ENCODE measurements at places on chromosomes 11 and 22.

DNA sequence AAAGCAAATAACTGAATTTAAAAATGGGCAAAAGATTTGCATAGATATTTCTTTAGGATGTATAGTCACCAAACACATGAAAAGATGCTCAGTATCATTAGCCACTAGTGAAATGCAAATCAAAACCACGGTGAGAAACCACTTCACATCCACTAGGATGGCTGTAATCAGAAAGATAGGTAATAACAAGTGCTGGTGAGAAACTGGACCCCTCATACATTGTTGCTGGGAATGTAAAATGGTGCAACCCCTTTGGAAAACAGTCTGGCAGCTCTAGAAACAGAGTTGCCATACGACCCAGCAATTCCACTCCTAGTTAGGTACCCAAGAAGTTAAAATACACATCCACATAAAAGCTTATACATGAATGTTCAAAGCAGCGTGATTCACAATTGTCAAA is 16.3 kb downstream of the RPUSD4 start:
- DNase-seq: no peak

DNA sequence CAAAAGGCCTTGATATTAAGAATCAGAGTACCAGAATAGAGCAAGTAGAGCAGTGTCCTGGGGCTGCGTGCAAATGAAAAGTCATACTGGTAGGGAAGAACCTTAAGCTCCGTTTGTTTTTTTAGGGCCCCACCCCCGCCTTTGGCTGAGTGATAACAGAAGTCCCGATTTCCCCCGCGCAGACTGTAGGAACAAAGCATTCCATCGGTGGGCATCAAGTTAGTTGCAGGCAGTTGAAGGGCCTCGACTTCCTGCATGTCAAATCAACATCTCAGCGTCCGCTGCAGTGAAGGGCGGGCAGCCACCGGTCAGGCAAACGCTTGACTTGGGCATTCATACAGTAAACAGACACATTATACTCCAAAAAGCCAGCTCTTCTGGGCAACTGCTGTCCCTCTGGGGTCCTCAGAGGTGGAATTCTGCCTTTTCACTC is 11.7 kb downstream of the LRP4 start:
- no peak for DNase-seq

DNA sequence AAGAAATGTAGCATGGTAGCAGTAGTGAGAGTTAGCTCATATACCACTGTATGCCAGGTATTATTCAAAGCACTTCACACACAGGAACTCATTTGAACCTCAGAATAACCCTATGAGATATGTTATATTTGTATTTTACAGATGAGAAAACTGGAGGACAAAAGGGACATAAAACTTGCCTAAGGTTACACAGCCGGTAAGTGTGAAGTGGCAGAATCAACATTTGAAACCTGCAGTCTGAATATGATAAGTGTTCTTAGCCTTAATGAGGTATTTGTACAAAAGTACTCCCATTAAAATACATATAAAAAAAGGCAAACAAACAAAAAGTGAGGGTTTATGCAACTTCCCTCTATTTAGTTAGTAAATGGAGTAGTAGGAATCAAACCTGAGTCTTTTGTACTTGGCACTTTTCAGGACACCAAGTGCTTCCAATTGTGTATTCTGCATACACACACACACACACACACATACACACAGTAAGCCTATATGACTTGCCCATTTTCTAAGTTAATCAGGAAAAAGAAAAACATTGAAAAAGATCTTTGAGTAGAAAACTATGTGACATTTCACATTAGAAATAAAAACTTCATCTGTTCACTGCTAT is 223.9 kb upstream of the FOLH1 start:
- no peak for DNase-seq

DNA sequence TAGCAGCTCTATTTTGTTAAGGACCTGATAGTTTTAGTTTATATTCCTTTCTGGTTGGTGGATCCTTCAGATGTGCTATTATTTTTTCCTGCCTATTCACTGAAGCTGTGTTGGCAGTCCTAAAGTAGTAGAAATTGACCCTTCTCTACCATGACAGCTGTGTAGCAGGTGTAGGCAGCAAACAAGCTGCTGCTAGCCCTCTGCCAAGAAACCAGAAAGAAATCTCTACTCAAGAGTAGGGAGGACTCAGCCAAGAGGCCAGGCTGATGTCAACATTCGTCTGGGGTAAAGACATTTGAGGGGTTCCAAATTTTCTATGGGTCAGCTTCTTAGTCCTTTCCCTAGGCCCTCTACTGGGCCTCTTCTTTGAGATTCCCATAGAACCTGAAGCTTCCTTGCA is 51.2 kb downstream of the CSTF3 start:
- DNase-seq: no peak

- no peak for DNase-seq
Observed at GRCh38 chr11:123800036-123800435, 6.1 kb downstream of the OR6M1 start.

DNA sequence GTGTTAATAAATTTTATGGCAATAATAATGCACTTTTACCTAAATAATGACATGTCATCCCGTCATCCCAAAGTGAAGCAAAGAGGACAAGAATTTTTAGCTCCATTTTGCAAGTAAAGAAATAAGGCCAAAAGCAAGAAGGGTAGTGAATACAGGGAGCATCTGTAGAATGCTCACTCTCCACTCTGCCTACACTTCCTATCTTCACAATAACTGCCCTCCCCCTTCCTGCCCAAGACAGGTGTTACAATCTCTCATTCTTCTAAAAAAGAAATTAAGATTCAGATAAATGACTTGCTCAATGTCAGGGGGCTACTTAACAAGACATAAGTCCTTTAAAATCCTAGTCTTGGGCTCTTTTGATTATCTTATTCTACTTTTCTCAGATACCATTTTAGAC is 8.9 kb downstream of the RDX start:
- no peak for DNase-seq

DNA sequence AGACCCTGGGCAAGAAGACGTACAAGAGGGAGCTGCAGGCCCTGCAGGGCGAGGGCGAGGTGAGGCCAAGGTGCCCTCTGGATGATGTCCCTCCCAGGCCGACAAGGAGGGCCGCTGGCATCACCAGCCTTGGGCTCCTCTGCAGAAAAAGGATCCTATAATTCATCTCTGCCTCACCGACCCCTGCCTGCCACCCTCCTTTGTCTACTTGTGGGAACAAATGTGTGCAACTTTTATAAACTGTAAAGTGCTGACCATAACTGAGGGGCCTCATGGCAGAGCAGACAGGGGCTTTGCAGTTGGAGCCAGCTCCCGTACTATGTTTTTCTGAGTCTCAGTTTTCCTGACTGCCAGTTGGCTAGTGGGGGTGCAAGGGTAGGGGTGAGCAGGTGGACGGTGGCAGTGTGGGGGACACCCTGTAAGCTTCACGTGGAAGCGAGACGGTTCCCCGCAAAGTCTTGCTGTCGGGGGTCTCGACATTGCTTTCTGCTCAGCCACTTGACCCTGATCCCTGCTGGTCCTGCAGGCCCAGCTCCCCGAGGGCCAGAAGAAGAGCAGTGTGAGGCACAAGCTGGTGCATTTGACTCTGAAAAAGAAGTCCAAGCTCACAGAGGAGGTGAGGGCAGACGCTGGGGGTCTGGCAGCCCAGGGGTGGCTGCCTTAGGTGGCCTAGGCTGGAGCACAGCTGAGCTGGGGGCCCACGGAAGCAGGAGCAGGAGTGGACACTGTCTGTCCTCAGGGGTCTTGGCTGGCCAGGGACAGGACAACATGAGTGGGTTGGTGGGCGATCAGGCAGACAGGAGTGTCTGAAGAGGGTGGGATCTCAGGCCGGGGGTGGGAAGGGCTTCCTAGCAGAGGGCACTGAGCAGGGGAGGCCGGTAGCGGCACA is 54.7 kb downstream of the MYO7A start:
- no peak for DNase-seq

- DNase-seq: peak; percentile 75
Observed at GRCh38 chr11:57460022-57460757, at the start of gene RTN4RL2. Gene RTN4RL2, plus strand, starts transcription at chr11:57460528. Its CDS starts 338 bp downstream, at chr11:57460866.

DNA sequence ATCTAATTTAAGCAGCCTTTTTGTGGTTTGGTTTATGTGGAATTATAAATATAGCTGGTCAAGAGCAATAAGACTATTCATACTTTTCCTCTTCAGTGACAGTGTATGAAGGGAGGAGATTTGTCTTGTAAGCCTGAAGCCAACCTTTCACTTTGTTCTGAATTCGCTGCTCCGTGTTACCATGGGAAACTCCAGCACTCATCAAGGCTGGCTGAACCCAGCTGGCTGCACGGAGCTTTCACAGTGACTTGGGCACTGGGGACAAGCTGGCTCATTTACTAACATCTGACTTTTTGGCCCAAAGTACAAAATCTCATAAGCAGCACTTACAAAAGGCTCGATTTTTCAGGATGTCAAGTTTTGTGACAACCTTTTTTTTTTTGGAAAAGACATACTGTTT is 120.4 kb upstream of the GRIA4 start:
- no peak for DNase-seq

GRCh38 chr11:132892876-132893275 is 639.4 kb downstream of the OPCML start:
- DNase-seq: no peak

DNA sequence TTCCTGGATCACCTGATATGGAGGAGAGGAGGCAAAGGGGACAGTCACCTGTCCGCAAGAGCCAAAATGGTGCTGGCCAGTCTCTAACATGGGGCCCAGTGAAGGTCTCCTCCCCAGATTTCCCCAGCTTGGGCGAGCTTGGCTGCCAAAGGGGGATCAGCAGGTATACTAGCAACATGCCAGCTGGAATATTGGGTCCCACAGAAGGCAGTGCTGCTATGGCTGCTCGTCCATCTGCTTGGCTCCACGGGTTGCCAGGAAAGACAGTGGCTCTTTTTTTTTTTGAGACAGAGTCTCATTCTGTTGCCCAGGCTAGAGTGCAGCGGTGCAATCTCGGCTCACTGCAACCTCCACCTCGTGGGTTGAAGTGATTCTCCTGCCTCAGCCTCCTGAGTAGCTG is 12.7 kb upstream of the KAT5 start:
- no peak for DNase-seq

GRCh38 chr22:46292732-46293131 is 3.9 kb upstream of the GTSE1 start:
- DNase-seq: no peak

GRCh38 chr22:41369837-41370236 is 11.9 kb upstream of the TEF start:
- DNase-seq: no peak

GRCh38 chr11:126793596-126793995 is 207.0 kb downstream of the KIRREL3 start:
- DNase-seq: no peak

DNA sequence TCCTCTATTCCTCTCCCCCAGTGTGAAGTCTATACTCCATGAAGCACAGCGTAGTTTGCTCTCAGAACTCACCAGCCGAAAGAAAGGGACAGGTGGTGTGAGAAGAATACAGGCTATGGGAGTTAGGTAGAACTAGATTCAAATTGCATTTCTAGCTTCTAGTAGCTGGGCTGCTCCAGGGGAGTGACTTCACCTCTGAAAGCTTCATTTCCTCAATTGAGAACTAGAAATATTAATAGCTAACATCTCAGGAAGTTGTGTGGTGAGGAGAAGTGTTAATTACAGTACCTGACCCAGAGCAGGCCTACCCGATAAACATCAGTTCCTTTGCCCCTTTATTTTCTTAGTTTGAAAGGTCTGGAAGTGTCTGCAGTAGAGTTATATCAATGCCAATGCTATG is 484.7 kb upstream of the TENM4 start:
- DNase-seq: no peak

GRCh38 chr11:113681711-113682413 is 24.2 kb downstream of the TMPRSS5 start:
- no peak for DNase-seq

DNA sequence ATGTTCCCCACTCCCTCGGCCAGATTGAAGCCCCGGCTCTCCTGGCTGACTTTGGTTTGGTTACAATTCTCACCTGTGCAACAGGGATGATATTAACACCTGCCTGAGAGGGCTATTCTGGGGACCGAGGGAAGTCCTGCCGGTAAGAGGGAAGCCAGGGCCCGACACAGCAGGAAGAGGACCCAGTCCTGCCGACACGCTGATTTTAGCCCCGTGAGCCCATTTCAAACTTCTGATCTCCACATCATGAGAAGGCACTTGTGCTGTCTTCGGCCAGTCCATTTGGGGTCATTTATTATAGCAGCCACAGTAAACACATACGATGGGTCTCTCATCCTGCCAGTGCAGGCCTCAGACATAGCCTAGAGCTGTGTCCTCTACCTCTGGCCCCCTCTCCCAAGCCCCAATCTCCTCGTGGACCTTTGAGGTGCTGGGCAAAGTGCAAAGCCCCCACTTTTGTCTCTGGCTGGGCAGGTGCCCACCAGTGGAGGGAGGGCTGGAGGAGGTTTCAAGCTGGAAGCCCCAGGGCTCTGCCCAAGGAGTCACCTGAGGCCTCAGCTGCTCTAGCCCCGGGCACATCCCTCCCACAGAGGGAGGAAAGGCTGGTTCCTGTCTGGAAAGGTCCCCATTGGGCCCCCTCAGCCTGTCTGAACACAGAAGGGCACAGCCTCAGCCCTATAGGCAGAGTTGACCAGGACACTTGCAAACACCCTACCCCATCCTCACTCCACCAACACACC is 59.1 kb upstream of the FGF3 start:
- DNase-seq: no peak

DNA sequence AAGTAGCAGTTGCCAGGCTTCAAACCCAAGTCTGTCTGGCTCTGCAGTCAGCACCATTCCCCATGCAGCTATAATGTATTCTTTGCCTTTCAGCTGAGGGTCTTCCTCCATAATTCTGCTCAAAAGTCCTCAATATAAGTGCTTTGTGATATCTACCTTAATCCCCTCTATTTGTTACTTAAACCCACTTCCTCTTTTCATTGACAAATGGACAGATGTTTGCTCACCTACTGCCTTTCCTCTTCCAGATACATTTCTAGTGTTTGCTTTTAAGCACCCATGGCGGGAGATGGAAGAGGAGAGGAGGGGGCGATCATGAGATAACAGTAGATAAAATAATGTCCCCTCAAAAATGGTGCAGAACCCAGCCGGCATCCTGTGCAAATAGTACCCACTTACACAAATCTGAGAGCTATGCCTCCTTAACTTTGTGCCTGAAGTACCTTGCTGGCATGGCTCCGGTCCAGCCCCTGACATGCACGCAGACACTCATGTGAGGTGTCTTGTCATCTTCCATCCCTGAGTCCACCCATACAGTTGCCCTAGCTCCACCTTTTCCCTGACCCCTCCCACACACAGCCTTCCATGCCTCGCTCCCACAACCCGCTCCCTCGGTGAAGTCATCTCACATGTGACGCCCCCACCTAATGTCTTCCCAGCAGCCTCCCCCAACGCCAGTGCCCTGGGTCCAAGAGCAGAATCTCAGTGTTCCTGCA is 109.6 kb downstream of the TRIM29 start:
- no peak for DNase-seq

- no peak for DNase-seq
Observed at GRCh38 chr11:115699326-115699725, 195.1 kb upstream of the CADM1 start.

Data from activated CD8-positive, alpha-beta memory T cell treated with anti-CD3 and anti-CD28 coated beads, Interleukin-2, amount 50 U/mL, for 48 hours (primary cell).